ENCODE measurements at places on chromosomes 6 and 20. TPM values are rescaled to one million over a fixed set of nuclear protein-coding genes. Genes with fewer than 3 reads are reported as not detected.

Gene JPH2
- total RNA-seq = 0.78 TPM

Gene HLA-DQA1
- not detected for total RNA-seq

Gene IL20RA
- 2.4 TPM for total RNA-seq

Gene TMEM200A
- 22.7 TPM for total RNA-seq

Gene TGIF2
- total RNA-seq = 63.2 TPM

Gene CYP21A2
- not detected for total RNA-seq

Gene ATP6V1G2
- 1.6 TPM for total RNA-seq

Gene THBS2
- 44.7 TPM for total RNA-seq
